ENCODE measurements at places on chromosomes 6 and 20.

DNA sequence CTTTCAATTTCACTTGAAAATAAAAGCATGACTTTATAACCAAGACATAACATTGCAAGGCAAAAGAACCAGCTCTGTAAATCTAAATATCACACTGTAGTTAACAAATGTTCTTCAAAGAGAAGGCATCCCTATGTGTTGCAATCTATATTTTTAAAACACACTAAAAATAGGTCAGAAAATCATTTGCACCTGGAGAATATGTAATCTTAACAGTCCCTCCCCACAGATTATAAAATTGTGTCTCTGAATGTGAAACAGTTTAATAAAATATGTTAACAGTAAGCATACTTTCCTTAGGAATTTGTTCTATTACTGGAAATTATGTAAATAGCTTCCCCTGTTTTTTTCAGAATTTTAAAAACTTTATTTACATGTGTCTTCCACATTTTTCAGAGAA is 351.9 kb downstream of the COL12A1 start:
- H3K27ac ChIP-seq, result no peak overlapping the region
- H3K36me3 ChIP-seq, result no peaks in the 10 kb centered on the region
- H3K27me3 ChIP-seq, result no peaks in the 10 kb centered on the region

DNA sequence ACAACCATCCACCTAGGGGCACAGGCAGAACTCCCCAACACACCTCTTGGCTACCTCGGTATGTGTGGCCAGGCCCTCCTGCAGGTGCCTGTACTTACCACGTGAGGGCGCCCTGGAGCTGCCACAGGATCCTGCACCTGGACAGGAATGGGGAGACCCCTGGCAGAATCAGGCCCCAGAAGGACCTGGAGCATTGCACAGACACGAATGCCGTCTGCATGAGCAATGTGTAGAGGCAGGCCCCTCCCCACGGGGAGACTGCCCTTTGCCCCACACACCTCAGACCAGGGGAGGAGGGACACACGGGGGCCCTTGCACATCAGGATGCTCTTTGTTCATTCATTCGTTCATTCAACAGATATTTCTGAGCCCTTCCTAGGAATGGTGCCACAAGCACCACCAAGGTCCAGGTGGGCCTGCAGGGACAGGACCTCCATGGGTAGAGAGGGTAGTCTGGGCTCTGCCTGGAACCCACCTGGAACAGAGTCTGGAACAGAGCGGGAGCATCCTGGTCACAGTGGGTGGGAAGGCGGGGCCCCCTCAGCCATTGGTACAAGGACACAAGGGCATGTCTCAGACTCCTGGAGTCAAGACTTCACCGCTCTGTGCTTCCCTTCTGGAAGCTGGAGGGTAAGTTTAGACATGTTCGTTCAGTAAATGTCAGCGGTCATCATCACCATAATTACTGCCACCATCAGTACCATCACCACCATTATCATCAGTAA is 32.3 kb downstream of the YTHDF1 start:
- H3K4me1 ChIP-seq, result peaks cover 4% of the 10 kb centered on the region
- peaks cover 33% of the 10 kb centered on the region for H3K27me3 ChIP-seq
- H3K27ac ChIP-seq, result no peak overlapping the region
- peak; percentile 27 for DNase-seq
- no peak overlapping the region for H3K4me3 ChIP-seq
- H3K36me3 ChIP-seq, result peaks cover 3% of the 10 kb centered on the region

DNA sequence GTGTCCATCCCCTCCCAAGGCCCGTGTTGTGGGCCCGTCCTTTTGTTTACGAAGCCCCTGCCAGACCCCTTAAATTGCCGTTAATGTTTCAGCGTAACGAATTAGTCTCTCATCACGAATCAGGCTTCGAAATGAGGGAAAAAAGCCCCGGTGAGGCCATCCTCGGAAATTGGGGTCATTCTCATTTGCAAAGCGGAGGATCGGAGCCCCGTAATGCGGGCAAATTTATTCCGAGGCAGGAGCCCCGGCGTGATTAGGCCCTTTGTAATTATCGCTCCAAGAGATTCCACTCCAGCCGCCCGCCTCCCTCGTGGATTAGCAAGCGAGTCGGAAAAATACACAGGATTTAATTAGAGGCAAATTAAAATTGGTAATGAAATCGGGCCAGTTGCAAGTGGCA is 44.9 kb upstream of the MDFI start:
- H3K36me3 ChIP-seq, result peaks cover 4% of the 10 kb centered on the region
- DNase-seq, result no peak
- no peaks in the 10 kb centered on the region for H3K27me3 ChIP-seq
- peaks cover 13% of the 10 kb centered on the region for H3K4me1 ChIP-seq

DNA sequence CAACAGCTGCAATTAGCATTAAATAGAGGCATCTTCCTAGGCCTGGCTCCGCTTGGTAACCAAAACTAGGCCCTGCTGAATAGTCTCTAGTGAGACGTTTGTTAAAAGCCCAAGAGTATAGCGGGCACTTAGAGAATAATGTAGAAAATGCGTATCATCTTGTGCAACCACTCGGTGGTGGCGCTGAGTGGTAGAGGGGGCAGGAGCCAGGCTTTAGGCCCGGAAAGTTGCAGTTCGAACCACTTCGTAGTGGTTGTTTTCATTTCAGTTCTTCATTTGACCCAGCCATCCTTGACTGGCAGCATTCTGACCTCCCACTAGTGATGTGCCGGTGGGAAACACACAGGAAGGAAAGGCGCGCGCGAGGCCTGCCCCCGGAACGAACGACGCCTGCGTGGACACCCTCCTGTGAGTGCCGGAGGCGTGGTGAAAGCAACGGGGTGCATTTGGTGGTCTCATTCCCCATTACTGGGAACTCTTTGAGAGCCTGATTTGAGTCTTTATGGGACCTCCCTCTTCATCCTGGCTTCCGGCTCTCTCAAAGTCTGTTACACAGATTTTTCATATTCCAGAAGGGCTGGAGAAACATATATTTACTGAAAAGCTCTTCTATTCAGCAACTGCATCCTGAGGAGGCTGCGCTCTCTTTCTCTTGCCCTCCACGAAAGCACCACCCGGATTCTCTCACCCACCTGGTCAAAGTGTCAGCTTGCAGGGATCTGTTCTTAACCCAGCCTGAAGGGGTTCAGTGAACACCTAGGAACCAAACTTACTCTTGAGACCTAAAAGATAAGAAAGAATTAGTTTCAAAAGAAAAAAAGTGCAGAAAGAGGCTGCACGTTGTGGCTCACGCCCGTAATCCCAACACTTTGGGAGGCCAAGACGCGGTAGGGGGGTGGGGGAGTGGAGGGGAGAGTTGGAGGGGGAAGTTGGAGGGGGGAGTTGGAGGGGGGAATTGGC is 18.2 kb downstream of the GPX5 start:
- H3K27ac ChIP-seq, result peak overlapping the region; percentile 93
- H3K4me1 ChIP-seq, result peaks cover 17% of the 10 kb centered on the region
- H3K36me3 ChIP-seq, result peaks cover 2% of the 10 kb centered on the region
- peak overlapping the region; percentile 87 for H3K4me3 ChIP-seq
- no peak for DNase-seq

- no peak overlapping the region for H3K27ac ChIP-seq
- no peak overlapping the region for H3K4me3 ChIP-seq
- H3K36me3 ChIP-seq, result no peaks in the 10 kb centered on the region
- no peaks in the 10 kb centered on the region for H3K27me3 ChIP-seq
- peaks cover 11% of the 10 kb centered on the region for H3K4me1 ChIP-seq
These were observed 104.8 kb upstream of the ZNF217 start for GRCh38 chr20:53698371-53698978.

DNA sequence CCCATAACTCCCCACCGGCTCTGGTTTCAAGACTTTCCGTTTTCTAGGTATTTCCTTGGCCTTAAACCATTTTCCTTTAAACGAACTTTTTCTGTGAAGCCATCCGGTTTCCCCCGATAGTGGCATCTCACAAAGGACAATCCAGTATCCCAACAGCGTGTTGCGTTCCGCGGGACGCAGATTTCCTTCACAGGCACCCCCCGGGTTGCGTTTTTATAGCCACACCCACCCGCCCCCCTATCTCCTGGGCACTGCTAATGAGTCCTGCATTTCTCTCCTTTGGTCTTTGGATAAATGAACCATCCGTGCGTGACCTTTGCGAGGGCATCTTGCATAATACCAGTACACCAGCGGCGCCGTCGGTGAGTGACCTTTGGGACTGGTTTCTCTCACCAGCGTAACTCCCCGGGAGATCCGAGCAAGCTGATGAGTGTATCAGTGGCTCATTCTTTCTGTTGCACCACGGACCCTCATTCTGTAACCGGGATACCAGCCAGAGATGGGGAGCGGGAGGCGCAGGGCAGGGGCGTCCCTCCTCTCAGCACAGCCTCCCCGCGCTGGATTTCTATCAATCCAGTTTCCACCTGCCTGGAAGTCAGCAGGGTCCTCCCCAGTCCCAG is 586 bp upstream of the NQO2 start:
- H3K4me3 ChIP-seq, result peak overlapping the region; percentile 88
- peaks cover 22% of the 10 kb centered on the region for H3K4me1 ChIP-seq
- peak overlapping the region; percentile 87 for H3K27ac ChIP-seq
- H3K27me3 ChIP-seq, result no peaks in the 10 kb centered on the region
- DNase-seq, result no peak
- H3K36me3 ChIP-seq, result no peaks in the 10 kb centered on the region

DNA sequence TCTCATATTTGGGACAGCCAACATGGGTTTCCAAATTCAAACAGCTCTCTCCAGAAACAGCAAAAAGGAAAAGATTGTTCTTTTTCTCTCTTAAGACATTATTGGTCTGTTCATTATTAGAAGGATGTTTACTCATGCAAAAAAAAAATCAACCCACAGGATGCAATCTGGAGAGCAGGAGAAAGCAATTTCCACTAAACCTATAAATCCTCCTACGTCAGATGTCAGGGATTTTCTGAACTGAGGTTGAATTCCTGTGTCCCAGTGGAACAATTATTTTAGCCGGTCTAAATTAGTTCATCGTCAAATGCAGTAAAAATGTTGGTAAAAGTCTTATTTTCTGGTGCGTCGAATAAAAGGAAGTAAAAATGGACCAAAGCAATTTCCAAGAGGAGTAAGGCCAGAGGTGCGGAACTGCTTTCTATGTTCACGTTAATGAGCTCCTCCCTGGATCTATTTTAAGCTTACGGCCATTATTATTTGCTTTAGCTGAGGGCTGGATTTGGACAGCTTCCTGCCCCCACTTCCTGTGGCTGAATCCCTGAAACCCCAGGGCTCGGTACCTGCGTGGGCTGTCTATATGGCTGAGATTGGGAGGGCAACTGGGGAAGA is at the start of gene GABRR1:
GABRR1 (minus strand) TSS at position 60 of the 612 bp plus-strand sequence; CDS start at position 24, 36 bp downstream.
- no peaks in the 10 kb centered on the region for H3K36me3 ChIP-seq
- H3K27ac ChIP-seq, result no peak within 1 kb of the TSS
- no peaks in the 10 kb centered on the region for H3K4me1 ChIP-seq
- peaks cover 18% of the 10 kb centered on the region for H3K27me3 ChIP-seq

GRCh38 chr6:134247231-134247833 is 70.6 kb downstream of the SGK1 start:
- peak overlapping the region; percentile 68 for H3K4me3 ChIP-seq
- H3K27ac ChIP-seq, result peak overlapping the region; percentile 97
- H3K4me1 ChIP-seq, result peaks cover 37% of the 10 kb centered on the region
- H3K36me3 ChIP-seq, result no peaks in the 10 kb centered on the region

- H3K27ac ChIP-seq, result no peak overlapping the region
- no peaks in the 10 kb centered on the region for H3K36me3 ChIP-seq
These were observed 113.5 kb downstream of the SAMD5 start for GRCh38 chr6:147621961-147622360.

- no peak overlapping the region for H3K27ac ChIP-seq
- no peaks in the 10 kb centered on the region for H3K27me3 ChIP-seq
- peaks cover 9% of the 10 kb centered on the region for H3K4me1 ChIP-seq
These were observed 140.4 kb upstream of the TAB2 start for GRCh38 chr6:149176971-149177667.

- H3K36me3 ChIP-seq, result no peaks in the 10 kb centered on the region
- H3K27ac ChIP-seq, result no peak overlapping the region
- H3K4me1 ChIP-seq, result no peaks in the 10 kb centered on the region
- no peak for DNase-seq
These were observed 382.9 kb downstream of the QKI start for GRCh38 chr6:163797296-163797845.

- H3K27ac ChIP-seq, result peak overlapping the region; percentile 72
- H3K27me3 ChIP-seq, result no peaks in the 10 kb centered on the region
- peaks cover 16% of the 10 kb centered on the region for H3K4me1 ChIP-seq
- peaks cover 4% of the 10 kb centered on the region for H3K36me3 ChIP-seq
- no peak overlapping the region for H3K4me3 ChIP-seq
These were observed 25.9 kb downstream of the GLO1 start for GRCh38 chr6:38676974-38677544.

- H3K27me3 ChIP-seq, result peaks cover 5% of the 10 kb centered on the region
- H3K27ac ChIP-seq, result no peak overlapping the region
- peaks cover 21% of the 10 kb centered on the region for H3K4me1 ChIP-seq
- H3K4me3 ChIP-seq, result no peak overlapping the region
These were observed 61.6 kb downstream of the MDGA1 start for GRCh38 chr6:37636116-37636515.

- no peak for DNase-seq
- no peak overlapping the region for H3K27ac ChIP-seq
- H3K36me3 ChIP-seq, result peaks cover 15% of the 10 kb centered on the region
- H3K4me3 ChIP-seq, result no peak overlapping the region
These were observed 24.2 kb downstream of the NEDD9 start for GRCh38 chr6:11208267-11208666.

GRCh38 chr6:71412559-71413140 is 124.0 kb downstream of the OGFRL1 start:
- no peak overlapping the region for H3K27ac ChIP-seq
- DNase-seq, result no peak
- peaks cover 26% of the 10 kb centered on the region for H3K27me3 ChIP-seq
- H3K36me3 ChIP-seq, result peaks cover 2% of the 10 kb centered on the region

GRCh38 chr6:122778985-122779661 is 393 bp upstream of the FABP7 start:
- no peaks in the 10 kb centered on the region for H3K36me3 ChIP-seq
- DNase-seq, result no peak
- peaks cover 23% of the 10 kb centered on the region for H3K27me3 ChIP-seq
- no peak overlapping the region for H3K4me3 ChIP-seq

Measured in T-helper 17 cell (primary cell).